GM12864 (cell line): ENCODE measurements at places on chromosomes 5 and 9.

DNA sequence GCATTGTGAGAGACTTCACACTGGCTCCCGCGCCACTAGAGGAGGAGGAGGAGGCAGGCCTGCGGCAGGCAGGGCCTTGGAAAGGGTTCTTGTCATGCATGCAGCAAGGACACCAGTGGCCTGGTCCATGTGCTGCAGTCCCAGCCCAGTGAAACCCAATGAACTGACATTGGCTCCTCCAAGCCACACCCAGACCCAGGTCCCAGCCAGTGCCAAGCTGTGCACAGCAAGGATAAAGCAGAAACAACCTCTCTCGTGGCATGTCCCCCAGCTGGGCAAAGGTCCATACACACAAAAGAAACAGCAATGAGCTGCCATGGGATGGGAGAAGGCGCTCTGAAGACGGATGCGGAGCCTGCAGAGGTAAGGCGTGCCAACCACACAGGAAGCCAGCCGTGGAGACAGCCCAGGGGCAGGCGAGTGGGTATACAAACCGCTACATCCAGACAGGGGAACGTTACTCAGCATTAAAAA is 89.2 kb downstream of the SEMA4D start:
- no peak for DNase-seq

- no peak for DNase-seq
These were observed 46.5 kb downstream of the TARS1 start for GRCh38 chr5:33487236-33487635.

DNA sequence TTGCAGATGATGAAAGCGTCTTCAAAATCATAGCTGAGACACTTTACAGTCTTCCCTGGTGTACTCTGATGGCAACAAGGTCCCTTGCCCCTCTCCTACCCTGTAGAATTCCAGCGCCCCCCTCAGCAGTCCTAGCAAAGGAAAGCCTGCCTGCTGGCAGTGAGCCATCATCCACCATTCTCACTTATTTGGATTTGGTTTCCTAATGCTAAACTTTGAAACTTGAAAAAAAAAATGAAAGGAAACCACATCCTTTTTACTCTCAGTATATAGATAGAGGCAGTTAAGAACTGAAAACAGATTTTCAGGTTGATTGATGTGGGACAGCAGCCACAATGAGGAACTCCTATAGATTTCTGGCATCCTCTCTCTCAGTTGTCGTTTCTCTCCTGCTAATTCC is at the start of gene GZMA:
Gene GZMA (plus strand): TSS at position 299 of the 400 bp plus-strand sequence. CDS start 37 bp downstream, at position 336.
- DNase-seq = no peak

- no peak for DNase-seq
These were observed 66.3 kb upstream of the TJP2 start for GRCh38 chr9:69107771-69108170.

GRCh38 chr5:35990941-35991611 is at the start of gene UGT3A1:
Gene UGT3A1 (minus strand): TSS chr5:35991390. CDS start chr5:35991240, 150 bp downstream.
- no peak for DNase-seq

DNA sequence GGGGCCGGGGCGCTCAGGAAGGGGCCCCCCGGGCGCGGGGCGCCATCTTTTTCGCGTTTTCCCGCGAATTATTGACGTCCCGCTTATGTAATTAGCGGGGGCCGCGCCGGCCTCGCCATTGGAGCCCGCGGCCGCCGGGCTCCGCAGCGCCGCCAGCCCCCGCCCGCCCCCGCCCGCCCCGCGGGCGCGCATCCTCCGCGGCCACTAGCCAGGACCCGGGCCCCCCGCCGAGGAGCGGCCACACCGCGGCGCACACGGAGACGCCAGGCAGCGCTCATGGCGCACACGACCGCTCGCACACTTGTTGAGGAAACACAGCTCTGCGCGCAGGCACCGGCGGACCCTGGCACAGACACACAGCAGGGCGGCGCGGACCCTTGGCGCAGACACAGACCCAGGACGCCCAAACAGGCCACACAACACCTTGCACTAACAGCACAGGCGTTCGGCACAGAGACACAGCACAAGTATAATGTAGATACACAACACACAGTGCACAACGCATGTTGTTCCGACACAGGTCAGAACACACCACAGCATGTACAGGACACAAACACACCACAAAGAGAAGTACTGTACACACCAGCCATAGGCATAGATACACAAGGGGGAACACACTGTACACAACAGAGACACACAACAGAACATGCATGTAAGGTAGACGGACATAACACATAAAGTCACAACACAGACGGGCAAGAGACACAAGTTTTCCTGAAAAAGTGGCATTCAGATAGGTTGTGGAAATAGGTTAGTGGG is 467 bp upstream of the PHF19 start:
- no peak for DNase-seq

DNA sequence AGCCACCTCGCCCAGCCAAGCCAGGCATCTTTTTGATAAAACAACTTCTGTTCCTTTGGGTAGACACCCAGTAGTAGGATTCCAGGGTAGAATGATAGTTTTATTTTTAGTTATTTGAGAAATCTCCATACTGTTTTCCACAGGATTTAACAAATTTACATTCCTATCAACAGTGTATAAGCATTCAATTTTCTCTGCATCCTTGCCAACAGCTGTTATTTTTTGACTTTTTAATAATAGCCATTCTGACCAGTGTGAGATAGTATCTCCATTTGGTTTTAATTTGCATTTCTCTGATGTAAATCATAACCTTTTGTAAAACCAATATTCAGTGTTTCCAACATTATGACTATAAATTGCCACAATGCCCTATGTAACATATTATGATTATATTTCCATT is 28.2 kb upstream of the CCNB1 start:
- no peak for DNase-seq

GRCh38 chr5:75522025-75522424 is 10.3 kb downstream of the POLK start:
- no peak for DNase-seq

DNA sequence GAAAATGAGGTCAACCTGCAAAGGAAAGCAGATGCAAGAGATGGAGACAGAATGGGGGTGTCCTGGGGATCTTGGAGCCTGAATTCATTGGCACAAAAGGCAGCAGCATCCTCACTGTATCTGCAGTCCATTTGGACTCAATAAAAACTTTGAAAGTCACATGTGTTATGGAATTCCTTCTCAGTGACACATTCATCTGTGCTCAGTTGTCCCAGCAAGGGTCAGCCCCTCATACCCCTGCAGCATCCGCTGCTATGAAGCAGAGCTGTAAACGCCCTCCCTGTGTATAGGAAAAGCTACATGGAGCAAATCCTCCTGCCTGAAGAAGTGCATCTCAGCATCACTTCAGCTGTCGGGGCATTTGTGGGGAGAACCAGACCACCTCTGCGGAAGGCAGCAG is 14.5 kb upstream of the RARS1 start:
- no peak for DNase-seq

DNA sequence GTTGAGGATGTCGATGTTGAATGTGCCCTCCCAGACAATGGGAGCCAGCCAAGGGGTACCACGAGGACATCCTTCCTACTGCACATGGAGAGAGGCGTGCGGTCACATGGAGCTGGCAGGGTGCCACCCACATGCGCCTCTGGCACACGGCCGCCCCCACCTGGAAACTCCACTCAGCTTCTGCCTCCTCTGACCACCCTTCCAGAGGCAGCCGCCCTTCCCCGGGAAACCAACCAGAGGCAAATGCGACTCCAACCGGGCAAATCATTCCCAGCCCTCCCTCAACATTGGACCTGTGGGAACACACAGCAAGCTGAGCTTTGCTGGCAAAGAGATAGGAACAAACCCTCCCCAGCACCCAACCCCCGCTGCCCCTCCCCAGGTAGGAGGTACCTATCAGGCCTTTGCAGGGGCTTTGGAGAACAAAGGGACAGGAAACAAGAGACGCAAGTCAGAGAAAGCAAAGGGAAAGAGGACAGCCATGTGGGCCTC is 17.5 kb downstream of the ABO start:
- DNase-seq = no peak
